Stimulated activated CD8-positive, alpha-beta memory T cell treated with anti-CD3 and anti-CD28 coated beads, Interleukin-4, amount 100 ng/mL, for 4 hours (primary cell): ENCODE measurements at places on chromosomes 12 and 14.

- no peak for DNase-seq
Measured at GRCh38 chr14:24565766-24566165, 10.3 kb downstream of the CTSG start.

DNA sequence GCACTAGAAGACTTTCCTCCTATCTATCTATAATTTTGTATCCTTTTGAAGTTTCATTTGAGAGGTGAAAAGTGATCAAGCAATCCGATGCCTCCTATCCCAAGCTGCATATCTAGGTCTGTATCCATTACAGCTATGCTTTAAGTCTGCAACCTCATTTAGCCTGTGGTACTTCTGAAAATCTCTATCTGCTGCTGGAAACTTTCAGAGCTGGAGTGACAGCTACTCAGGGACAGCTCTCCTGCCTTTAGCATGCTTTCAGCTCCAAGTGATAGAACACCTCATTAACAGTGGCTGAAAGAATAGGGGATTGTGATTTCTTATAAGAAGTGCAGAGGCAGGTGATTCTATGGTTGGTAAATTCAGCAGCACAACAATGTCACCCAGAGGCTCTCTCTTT is 1153.5 kb downstream of the AACS start:
- DNase-seq, result no peak

DNA sequence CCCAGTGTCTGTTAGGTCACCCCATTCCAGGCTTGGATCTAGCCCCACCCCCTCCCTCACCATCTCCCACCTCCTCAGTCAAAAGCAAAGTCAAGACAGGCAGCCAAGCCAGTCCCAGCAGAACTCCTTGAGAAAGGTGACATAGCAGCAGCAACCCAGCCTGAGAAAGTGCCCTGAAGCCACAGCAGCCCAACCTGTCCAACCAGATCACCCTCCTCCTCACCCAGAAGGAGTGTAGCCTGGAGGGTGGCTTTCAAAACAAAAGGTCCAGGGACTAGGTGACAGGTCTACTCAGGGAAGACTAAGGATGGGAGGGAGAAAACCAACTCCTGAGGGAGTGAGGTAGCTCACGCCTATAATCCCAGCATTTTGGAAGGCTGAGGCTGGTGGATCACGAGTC is 5.2 kb downstream of the RAB15 start:
- no peak for DNase-seq

- DNase-seq, result no peak
Measured at GRCh38 chr12:111887926-111888745, 46.1 kb downstream of the MAPKAPK5 start.

DNA sequence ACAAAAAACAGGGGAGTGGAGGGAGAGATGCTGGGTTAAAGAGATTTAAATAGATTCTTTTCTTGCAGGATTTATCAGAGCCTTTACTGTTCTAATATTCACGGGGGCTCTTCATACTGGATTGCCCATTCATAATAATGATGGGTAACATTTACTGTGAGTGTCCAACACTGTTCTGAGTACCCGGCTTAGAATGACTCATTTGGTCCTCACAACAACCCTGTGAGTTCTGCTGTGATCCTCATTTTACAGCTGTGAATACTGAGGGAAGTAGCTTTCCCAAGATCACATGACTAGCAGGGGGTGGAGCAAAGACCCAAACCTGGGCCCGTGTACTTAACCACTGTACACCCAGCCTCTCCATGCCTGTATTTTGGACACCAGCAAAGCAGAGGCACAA is 113.4 kb downstream of the NT5DC3 start:
- DNase-seq, result no peak

DNA sequence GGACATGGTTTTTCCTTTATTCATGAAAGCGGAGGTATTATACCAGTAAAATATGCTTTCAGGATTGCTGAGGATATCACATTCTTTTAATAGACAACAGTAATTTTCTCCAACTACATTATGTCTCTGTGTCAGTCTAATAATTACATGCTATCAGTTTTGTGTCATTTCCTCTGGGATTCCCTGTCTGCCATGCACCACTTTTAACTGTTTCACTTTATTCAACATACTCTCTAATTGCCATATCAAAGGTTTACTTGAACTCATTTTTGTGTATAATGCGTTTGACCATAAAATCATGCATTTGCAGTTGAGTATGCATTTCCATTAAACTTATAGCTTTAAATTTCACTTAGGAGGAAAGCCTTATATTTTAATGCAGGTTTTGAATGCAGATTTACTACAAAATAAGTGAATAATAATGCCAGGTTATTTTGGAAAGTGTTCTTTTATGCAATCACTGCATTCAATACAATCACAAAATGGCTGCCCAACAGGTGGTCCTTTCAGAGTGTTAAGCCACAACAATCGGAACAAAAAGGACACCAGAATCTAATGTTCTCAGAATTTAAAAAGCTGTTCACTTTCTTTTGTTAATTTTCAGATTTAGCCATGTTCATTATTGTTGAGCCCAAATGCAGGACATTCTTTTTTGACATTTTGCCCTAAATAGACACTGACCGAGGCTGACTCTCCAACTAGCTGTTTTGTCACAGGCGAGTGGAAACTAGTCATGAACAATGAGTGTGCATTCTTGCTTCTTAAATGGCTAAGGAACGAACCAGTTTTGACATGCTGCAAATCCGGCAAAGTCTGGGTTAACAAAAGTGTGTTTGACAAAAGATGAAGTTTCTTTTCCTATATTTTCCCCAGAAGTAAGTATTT is 40.9 kb downstream of the MBIP start:
- DNase-seq, result no peak

DNA sequence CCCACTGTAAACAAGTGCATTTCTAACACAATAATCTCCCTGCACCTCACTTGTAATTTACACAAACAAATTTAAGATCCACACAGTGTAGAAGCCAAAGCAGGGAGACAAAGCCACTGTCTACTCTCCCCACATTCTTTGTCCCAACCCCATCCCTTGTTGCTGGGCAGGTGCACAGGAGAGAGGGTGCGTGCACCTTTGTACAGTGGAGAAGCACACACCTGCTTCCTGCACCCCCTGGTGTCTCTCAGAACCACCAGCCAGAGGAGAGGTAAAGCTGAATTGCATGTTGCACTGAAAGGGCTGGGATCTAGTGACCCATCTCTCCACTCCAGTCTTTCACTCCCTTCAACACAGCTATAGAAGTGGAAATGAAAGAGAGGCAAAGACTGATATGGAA is 51.4 kb upstream of the IFNG-AS1 start:
- no peak for DNase-seq

DNA sequence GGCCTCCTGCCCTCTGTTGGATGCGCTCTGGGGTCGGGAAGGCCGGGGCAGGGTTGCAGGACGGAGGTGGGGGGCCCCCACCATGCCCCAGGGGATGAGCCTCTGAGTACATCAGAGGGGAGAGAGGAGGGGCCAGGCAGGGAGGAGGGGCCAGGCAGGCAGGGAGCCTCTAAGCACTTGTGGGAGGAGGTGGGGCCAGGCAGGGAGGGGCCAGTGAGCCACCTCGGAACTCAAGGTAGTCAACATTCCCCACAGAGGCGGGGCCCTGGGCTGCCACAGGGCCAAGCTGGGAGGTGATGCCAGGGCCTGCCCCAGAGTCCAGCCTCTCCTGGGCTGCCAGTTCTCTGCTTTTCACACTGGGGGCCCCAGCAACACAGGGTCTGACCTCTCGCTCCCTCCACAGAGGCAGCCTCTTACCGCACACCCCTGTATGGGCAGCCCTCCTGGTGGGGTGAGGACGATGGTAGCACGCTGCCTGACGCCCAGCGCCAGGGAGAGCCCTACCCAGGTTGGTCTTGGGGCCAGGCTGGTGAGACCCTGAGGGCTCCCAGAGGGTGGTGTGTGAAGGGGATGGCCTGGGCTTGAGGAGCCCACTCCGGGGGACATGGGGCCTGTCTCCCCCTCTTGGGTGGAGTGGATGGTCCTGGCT is 17.4 kb downstream of the CEP170B start:
- DNase-seq, result no peak

- DNase-seq, result no peak
Measured at GRCh38 chr12:113162102-113163029, 12.8 kb downstream of the CFAP73 start.

DNA sequence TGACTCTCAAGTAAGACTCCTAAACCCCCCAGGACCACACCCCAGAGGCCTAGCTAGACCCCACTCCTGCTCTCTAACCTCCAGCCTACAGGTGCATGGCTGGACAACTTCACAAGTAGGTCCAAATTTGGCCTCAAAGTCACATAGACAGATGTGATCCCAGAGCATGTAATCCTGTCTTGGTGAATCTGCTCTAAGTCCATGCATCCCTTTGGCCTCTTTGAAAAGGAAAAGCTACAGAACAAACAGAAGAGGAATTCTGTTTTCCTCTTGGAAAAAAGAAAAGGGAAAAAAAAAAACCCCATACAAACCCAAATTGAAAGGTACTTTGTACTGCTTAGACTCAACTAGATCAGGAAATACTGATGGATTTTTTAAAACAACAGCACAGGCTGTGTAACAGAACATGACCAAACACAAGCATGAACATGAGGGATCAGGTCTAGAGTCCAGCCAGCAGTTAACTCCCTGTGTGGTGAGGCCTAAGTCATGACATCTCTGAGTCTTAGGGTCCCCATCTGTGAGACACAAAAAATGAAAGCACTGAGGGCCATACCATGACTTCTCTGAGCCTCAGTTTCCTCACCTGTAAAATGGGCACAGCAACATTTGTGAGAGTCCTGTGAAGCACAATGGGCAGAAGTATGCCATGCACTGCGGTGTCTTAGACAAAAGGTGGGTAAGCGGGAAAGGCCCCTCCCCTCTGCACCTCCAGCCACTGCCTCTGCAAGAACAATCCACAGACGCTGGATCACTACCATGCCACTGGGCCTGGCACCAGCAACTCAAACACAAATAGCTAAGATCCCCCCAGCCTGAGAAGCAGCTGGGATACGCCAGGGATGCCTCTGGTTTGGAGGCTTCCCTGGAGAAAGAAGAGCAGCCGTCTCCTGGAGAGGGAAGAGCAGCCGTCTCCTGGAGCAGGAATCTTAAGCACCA is 9.9 kb downstream of the PITPNM2 start:
- DNase-seq, result no peak

DNA sequence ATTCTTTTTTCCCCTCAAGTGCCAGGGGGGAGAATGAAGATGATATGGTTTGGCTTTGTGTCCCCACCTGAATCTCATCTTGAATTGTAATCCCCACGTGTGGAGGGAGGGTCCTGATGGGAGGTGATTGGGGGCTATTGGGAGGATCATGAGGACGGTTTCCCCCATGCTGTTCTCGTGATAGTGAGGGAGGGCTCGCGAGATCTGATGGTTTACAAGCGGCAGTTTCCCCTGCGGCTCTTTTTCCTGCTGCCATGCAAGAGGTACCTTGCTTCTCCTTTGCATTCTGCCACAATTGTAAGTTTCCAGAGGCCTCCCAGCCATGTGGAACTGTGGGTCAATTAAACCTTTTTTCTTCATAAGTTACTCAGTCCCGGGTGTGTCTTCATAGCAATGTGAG is 173.7 kb downstream of the CAND1 start:
- DNase-seq, result no peak

- DNase-seq, result no peak
Measured at GRCh38 chr12:106919910-106920544, 35.7 kb upstream of the TMEM263 start.

GRCh38 chr12:29241821-29242591 is 92.9 kb downstream of the FAR2 start:
- DNase-seq, result no peak

GRCh38 chr14:86450085-86450484 is 920.1 kb downstream of the FLRT2 start:
- DNase-seq, result no peak

DNA sequence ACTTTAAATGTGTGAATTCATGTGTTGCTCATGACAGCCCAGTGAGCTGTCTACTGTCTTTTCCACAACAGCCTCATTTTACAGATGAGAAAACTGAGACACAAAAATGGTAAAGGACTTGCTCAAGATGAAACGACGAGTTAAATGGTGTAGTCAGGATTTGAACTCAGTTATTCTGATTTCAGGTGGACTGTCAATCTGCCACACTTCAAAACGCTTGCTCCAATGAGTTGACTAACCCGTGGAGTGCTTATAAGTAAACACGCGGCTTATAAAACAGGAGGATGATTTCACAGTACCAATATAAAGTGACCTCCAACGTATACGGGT is 652 bp upstream of the POLE2 start:
- DNase-seq, result no peak

DNA sequence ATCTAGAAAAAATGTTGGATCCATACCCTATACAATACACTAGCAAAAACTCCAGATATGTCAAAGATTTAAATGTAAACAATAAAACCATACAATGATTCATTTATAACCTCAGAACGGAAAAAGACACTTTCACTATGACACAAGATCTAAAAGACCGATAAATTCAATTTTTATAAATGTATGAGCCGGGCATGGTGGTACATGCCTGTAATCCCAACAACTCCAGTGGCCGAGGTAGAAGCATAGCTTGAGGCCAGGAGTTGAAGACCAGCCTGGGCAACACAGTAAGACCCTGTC is 2.5 kb upstream of the SOS2 start:
- no peak for DNase-seq

GRCh38 chr14:68974759-68975347 is 4.2 kb downstream of the ACTN1 start:
- no peak for DNase-seq

GRCh38 chr14:84988357-84988756 is 541.6 kb upstream of the FLRT2 start:
- DNase-seq, result no peak

- no peak for DNase-seq
Measured at GRCh38 chr14:41072776-41073175, 533.9 kb upstream of the LRFN5 start.

GRCh38 chr12:114406316-114406983 is 506 bp upstream of the TBX5 start:
- DNase-seq, result no peak

- DNase-seq, result no peak
Measured at GRCh38 chr14:62103464-62103863, 341.2 kb downstream of the SNAPC1 start.

GRCh38 chr12:64701283-64701682 is 57.9 kb downstream of the GNS start:
- DNase-seq, result no peak

- DNase-seq, result no peak
Measured at GRCh38 chr12:101027200-101027599, 182.8 kb downstream of the SLC5A8 start.

DNA sequence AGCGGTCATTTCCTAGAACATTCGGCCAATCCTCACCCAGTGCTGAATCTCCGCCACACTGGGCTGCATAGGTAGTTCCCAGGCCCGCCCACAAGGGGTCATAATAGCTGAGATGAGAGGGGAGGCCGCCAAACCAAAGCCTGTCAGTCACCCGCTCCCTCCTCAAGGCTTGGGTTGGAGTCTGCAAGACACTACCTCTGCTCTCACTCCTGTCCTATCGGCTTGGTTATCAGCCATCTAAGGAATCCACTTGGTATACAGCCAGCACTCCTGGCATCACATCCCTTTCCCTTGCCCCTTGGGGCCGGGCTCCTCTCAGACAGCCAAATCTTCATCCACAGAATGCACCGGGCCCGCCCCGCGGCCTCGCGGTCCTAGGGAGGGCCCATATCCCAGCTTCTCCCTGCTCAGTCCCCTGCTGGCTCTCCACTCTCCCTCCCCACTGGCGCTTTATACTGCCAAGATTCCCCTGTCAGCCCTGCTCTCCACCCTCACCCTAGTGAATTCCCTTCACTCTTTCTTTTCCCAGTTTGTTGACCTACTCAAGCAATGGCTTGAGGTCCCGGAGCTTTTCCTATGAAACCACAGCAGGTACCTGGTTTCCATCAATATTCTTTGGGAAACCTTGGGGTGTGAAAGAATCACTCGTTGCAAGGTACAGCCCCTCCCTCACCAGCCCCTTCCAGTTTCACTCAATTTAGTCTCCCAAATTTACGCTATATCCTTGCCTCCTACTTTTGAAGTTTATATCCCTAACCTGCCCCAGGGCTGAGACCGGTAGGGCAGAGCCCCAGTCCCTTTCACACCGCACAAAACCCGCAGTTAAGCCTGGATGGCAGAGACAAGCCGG is 1.4 kb downstream of the IFFO1 start:
- DNase-seq, result no peak
